ENCODE measurements at places on chromosomes 6 and 20. TPM values are rescaled to one million over a fixed set of nuclear protein-coding genes. Genes with fewer than 3 reads are reported as not detected.

PI3 gene
- polyA plus RNA-seq = not detected

F13A1 gene
- polyA plus RNA-seq = not detected

DNA sequence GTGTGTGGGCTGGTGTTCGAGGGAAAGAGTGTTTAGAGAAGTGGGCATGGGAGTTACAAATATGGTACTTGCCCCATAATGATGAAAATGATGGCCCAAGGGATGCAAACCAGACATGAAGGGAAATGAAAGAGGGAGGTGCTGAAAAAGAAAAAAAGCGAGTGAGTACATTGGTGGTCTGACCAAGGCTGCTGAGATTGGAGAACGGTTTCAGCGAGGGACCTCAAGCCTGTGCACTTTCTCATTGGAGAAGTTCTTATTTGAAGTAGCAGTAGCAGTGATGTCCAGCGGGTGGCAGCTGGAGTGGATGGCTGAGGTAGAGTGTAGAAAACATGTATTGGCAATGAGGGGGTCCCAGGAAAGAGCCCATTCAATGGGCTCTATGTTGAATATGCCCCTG is 54.8 kb downstream of the TNFAIP3 start:
- no peak for DNase-seq

DNA sequence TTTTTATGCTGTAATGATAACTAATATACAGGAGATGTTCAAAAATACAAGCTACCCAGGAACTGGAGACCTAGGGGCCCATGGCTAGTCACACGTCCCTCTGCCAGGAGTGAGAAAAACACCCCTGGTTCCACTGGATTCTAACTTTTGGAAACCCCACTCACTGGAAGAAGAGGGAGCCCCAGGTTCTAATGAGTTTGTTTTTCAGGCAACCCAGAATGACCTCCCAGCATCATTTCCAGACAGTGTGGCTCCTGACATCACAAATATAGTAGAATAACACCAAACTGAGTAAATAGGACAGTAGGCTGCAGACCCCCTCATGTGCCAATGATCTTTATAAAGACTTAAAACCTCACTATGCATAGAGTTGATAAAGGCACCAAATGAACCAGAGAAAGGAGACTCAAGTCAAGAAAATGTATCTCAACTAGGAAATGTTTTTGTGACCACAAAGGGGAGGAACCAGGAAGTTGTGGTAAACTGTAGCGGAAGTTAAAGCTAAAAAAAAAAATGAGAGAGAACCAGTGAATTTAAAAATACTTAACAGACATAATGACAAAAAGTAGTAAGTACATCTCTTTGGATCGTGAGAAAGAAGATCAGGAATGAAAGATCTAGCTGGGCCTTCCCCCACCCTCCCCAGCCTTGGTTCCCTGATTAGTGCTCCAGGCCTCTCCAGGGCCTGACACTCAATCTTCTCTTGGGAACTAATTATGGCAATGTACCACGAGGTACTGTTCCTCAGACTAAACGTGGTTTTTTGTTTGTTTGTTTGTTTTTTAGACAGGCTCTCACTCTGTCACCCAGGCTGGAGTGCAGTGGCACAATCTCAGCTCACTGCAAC is 19.8 kb downstream of the HLA-E start:
- no peak for DNase-seq

DNA sequence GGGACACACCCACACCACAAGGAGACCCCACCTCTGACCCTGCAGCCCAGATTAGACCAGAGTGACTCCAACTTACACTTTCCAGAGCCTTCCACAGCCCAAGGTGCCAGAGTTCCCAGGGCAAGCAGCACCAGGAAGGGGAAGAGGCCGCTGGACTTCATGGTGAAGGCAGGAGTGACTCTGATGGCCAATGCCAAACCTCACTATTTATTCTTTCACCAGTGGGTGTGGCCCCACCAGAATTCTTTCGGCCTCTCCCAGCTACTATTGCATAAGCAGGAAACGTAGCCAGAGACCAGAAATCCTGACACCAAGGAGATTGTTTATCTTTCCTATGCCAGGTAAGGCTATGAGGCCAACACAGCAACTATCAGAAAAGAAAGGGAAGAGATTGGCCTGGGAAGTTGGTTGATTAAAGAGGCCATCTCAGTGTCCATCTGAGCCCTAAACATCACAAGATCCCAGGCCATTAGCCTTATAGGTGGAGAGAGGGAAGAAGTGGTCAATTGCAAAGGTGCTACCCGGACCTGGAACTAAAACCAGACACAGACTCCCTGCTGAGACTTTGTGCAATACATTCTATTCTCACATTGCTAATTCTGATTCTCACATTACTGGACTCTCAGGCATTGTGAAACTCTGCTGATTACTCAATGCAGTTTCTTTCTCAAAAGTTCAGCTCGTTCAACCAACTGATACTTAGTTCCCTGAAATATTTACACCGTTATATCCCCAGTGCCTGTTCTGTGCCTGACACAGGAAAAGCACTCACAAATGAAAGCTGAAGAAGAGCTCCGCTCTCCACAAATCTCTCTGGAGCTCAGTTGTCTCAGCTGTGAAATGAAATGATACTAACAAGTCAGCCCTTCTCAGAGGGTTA is at the start of gene SLPI:
TSS of gene SLPI (minus strand) at position 182 of the 880 bp plus-strand sequence. CDS start at position 161, 21 bp downstream.
- DNase-seq = no peak

ZNF334 gene
- 4.5 TPM for polyA plus RNA-seq

- no peak for DNase-seq
These were observed 42.7 kb upstream of the CEP162 start for GRCh38 chr6:84269947-84270733.

DNA sequence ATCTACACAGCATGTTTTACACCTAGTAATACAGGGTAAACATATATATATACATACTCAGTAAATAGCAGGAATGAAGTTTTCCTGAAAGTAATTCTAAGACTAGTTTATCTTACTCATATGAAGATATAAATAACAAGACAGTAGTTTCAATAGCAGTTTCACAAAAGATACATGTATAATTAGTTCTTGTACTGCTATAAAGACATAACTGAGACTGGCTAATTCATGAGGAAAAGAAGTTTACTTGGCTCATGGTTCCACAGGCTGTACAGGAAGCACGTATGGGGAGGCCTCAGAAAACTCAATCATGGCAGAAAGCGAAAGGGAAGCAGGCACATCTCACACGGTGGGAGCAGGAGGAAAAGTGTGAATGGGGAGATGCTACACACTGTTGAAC is 16.9 kb downstream of the RARS2 start:
- no peak for DNase-seq

NKX2-2 gene
- not detected for polyA plus RNA-seq

DNA sequence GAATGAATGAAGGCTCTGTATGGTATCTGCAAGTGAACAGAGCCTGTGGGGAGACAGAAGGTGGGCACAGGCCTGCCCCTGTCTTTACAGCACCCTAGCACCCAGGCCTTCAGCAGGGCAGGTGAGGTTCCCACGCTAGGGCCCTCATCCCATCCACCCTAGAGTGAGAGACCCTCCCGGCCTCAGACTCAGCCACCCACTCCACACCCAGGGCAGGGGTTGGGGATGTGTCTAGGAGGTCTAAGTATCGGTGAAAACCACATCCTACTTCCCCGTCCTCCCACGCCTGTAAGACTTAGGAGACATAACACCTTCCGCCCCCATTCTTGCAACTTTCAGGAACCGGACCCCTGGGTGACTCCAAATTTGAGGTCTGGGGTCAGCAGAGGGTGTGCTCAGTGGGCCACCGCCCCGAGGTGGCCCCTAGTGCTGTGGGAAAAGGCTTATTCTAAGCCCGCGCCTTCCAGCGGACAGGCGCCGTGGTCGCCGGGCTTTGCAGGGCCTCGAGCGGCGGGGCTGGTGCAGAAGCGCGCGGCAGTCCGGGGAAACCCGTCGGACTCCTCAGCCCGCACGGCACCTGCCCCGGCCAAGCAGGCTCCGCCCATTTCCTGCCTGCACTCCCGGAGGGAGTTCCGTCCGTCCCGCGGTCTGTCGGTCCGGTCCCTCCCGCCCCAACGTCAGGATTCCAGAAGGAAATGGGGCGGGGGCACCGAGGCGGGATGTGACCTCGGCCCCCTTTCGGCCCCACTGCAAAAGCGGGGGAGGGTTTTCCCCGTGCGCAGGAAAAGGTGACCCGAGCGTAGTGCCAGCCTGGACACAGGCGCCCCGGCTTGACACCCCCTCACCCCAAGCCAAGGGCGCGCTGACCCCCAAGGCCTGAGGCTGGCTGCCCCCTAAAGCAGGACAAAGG is 868 bp downstream of the SAMD10 start:
- peak; percentile 79 for DNase-seq

DNA sequence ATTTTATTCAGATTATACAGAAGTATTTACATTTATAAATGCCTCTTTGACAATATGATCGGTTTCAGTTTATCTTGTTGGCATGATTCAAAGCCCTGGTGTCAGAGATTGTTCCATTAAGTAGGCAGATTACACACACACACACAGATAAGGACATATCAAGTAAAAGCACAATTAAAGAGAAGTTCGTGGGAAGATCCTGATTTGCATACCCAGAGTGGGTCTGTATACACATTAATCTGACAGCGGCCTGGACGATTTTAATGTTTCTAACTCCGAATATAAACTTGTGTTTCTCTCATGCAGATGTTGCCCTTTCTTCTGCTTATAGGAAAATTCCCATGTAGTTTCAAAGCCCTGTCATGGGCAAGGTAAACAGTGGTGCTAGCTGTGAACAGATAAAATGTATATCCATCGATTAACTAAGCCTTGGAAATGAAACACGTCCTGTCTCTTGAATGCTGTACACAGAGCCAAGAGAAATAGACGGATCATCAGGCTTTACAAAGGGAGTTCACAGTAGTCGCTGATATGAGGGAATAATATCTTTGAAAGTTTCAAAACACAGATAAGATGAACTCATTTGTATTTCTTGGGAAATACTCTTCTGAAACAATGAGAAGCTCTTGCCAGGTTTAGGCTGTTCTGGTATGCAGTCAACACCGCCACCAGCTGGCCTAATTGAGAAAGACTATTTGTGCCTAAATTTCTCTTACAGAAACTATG is 108.2 kb upstream of the GMDS start:
- peak; percentile 58 for DNase-seq

- DNase-seq = no peak
These were observed 144.5 kb downstream of the CDH26 start for GRCh38 chr20:60102665-60103210.

MAFB gene
- 0.05 TPM for polyA plus RNA-seq

DNA sequence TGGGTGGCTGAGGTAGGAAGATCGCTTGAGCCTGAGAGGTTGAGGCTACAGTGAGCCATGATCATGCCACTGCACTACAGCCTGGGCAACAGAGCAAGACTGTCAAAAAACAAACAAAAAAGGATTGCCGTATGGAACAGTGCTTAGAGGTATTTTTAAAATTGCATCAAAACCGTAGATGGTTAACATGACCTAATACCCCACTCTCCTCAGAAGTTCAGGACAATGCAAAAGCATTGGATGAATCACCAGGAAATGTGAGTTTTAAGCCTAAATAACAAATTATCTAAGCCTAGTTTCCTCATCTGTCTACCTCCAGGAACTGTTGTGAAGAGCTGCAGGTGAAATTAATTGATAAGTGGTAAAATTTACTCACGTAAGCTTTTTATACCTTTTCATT is 123.8 kb upstream of the ID4 start:
- DNase-seq = no peak
